ENCODE measurements at places on chromosomes 16 and 17.

- no peak for DNase-seq
Measured at GRCh38 chr16:1991588-1991947, 1.8 kb downstream of the SYNGR3 start.

DNA sequence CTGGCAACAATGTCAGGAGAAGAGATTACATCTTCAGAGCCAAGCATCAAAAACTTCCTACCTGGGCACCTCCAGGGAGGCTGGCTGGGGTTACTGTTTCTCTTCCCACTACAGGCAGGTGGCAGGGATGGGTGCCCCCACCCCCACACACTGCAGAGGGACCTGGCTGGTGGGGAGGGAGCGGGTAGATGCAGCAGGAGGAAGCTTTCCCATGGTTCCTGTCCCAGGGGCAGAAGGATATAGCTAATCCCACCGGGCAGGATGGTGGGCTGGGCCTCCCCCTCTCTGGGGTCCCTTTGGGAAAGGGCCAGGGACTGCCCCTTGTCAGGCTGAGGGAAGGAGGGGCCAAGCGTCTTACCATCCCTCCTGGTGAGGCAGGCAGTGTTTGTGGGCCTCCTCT is 16.7 kb upstream of the MTMR4 start:
- no peak for DNase-seq

DNA sequence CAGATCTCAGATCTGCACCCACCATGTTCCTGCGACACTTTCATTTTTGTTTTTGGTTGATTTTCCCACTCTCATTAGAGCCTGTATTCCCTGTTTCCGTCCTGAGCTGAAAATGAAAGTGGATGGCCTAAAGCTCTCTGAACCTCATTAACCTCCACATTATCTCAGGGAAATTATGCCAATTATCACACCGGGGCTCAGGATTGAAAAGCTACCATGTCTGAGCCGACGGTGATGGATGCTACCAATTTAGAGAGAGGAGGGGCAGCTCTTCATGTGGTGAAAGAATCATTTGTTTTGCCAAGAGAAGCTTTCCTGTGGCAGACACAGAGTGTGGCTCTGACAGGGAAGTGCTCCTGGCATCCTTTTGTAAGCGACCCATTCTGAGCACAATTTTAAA is 410.4 kb upstream of the CDH11 start:
- DNase-seq: no peak

GRCh38 chr17:21174186-21174585 is 39.8 kb downstream of the TMEM11 start:
- no peak for DNase-seq

DNA sequence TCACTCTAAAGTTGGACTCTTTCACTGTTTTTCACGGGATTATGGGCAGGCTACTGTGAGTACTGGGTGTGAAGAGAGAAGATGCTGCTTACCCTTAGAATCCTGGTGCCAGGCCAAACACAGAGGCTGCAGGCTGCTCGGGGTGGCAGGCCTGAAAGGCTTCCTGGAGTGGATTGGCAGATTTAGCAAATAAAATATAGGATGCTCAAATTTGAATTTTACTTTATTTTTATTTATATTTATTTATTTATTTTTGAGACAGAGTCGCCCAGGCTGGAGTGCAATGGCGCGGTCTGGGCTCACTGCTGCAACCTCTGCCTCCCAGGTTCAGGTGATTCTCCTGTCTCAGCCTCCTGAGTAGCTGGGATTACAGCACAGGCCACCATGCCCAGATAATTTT is 14.9 kb upstream of the STAC2 start:
- DNase-seq: no peak

GRCh38 chr16:67200491-67200890 is 1.6 kb downstream of the ELMO3 start:
- DNase-seq: no peak

GRCh38 chr16:23877107-23878070 is 41.6 kb downstream of the PRKCB start:
- no peak for DNase-seq

- no peak for DNase-seq
Measured at GRCh38 chr17:29862127-29862526, 67.9 kb downstream of the SSH2 start.

- DNase-seq: no peak
Measured at GRCh38 chr17:60383379-60383778, 8.6 kb downstream of the USP32 start.

DNA sequence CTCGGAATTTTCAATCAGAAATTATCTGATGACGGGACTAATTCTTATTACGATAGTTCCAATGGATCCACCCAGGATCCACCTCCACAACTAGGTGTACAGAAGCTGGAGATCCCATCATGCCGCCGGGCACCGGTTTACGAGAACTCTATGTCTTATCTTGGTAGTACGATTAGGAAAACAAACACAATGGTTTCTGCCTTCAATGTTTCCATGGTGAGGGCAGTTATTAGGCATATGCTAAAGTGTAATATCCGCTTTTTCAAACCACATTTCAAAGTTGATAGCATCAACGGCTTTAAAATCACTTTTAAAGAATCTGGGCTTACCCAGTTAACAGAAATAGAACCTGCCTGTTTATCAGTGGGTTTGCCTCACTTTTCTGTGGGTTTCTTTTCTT is 705.7 kb downstream of the MAF start:
- DNase-seq: no peak

DNA sequence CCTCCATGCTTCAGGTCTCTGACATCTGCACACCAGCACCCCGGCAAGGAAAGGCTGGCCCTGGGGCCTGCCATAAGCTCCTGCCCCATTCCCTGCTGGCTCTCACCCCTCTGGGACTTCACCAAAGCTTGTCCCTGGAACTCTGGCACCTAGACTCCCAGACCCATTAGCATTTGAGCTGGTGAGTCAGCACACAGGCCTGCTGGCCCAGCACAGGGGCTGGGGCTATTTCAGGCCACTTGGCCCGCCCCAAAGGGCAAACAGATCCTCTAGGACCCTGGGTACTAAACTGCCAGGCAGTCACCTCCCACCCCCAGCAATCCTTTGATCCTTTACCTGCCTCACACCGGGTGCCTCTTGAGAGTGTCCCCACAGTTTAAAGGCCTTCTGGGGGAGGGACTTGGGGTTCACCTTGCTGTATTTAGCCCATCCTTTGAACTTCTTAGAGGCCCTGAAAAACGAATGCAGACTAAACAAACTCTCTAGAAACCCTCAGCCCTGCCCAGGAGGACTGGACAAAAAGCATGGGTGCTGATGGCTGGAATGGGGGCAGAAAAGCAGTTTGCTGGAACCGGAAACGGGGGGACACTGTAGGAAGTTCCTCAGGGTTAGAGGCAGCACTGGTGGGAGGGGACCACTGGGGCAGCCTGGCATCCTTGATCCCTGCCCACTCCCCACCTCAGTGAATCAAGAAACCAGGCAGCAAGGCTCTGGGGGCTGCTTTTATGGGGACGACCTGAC is 3.2 kb upstream of the SAMD14 start:
- no peak for DNase-seq

DNA sequence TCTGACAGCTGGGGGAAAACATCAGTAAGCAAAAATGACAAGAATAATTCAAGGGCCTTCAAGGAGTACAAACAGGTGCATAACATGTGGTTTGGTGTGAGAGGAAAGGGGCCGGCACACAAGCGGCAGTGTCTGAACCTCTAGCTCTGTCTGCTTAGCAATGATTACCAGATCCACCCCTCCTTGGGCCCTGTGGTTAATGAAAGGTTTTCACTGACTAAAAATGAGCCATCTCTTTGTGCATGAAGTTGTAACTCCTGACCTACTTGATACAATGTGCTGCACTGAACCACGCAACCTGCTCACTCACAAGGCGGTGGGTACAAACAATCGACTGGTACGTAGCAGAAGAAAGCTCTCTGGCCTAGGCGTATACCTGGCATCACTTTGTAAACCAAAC is 15.1 kb downstream of the FAM117A start:
- DNase-seq: no peak

- no peak for DNase-seq
Measured at GRCh38 chr17:17993366-17993765, 20.7 kb downstream of the DRC3 start.

DNA sequence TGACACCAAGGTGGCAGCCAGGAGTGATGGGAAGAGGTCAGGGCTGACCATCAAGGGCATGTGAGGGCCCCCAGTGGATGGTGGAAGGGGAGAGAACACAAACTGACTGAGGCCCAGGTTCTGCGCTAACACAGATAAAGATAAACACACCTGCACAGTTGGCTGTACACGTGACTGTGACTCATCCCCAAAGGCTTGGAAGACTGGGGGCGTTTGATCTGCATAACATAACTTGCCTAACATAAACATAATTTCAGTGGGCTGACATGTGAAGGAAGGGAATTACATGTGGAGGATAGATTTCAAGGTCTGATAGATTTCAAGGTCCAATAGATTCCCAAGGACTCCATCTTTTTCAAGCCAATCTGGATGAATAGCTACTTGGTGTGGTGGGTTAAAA is 100.9 kb upstream of the TNRC6C start:
- no peak for DNase-seq

DNA sequence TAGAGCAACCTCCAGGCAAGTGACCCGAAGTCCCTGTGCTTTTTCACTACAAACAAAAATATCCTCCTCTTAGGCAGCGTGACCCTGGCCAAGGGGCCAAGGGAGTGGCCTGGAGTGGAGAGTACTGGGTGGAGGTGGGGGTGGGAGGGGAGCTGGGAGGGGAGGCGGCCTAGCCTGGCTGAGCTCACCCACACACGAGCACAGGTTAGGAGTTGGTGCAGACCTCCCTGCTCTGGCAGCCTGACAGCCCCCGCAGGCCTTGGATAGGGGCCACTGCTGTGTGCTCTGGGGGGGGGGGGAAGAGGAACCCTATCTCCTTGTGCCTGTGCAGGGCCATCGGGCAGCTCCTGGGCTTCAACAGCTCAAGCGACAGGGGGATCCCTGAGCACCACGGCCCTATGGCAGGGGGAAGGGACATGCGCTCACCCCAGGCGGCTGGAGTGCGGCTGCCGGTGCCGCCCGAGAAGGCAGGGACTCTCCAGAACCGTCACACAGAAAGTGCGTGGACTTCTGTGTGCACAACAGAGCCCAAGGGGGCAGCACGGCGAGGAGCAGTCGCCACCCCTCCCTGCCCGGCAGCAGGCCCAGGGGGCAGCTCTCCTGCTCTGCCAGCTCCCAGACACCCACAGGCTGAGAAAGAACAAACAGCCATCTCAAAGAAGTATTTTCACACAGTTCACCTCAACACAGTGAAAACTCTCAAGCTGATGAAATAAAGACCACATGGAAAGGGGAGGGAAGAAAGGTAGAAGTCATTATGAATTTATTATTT is 13.3 kb downstream of the SLC16A3 start:
- peak; percentile 73 for DNase-seq

DNA sequence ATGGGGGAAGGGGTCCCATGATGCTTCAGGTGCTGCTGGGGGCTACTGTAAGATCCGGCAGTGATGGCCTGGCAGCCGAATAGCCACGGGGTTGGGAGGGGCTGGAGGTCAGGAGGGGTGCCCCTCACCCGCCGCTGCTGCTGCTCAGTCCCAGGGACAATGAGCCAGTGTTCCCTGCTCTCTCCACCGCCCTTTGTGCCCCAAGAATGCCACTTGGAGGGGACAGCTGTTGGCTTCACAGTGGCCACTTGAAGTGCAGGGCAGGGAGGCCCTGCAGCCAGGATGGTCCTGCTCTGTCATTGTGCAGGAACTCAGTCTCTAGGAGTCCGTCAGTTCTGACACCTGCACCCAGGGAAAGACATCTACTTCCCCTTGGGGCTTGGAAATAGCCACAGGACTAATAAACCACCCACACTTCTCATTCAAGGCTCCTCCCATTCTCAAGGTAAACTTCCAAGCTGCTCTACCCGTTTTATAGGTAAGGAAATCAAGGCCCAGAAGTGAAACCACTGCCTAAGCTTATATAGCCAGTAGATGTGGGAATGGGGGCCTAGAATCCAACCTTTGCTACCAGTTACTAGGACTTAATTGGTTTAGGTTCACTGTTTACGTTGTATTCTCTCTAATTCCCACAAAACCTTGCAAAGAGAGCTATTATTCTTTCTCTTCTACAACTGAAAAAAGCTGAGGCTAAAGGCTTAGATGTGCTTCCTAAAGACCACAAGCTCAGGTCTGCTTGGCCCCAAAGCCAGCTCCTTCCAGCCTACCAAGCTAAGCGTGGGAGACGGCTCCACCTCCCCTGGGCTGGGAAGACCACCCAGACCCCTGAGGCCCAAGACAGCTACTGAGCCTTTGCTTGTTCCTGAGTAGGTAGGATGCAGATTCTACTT is 6.2 kb upstream of the CPSF4L start:
- peak; percentile 6 for DNase-seq

DNA sequence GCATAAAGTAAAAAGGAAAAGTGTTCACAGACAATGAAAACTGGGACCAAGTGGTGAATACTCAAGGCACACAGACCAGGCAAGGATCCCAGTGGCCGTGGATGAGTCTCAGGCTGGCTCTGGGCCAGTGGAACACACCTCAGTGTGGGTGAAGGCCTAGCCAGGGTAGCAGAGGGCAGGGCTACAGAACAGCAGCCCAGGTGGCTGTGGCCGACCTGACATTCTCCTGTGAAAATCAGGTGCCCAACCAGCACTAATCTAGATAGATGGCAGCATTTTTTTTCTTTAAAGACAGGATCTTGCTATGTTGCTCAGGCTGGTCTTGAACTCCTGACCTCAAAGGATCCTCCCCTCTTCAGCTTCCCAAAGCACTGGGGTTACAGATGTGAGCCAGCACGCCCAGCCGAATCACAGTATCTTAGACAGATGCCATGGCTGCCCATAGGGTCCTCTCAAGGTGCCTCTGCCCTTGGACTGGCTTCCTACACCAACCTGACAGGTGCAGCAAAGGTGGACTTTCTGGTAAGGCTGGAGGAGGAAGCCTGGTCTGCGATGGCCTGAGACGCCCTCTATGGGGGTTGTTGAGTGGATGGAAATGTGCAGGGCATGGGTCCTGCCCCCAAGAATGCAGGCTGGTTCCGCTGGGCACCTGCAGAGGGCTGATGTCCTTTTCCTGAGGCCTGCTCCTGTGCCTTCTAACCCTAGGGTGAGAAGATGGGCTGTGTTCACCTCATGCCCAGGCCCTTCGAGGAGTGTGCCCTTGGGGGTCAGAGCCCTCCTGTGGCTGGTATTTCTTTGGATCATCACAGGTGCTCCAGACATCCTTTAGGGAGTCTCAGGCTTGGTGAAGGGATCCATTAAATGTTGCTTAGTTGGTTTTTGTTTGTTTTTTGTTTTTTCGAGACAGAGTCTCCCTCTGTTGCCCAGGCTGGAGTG is 3.8 kb upstream of the P4HB start:
- no peak for DNase-seq

DNA sequence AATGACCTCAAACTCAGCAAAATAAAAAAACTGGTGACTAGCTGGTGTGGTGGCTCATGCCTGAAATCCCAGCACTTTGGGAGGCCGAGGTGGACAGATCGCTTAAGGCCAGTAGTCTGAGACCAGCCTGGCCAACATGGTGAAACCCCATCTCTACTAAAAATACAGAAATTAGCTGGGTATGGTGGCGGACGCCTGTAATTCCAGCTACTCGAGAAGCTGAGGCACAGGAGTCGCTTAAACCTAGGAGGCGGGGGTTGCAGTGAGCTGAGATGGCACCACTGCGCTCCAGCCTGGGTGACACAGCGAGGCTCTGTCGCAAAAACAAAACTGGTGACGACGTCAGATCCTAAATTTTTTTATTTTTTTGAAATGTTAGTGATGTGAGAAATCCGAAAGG is 82.6 kb upstream of the TOB1 start:
- peak; percentile 23 for DNase-seq

- DNase-seq: no peak
Measured at GRCh38 chr17:31806921-31807320, 52.1 kb downstream of the COPRS start.

GRCh38 chr16:50679676-50680555 is 1.2 kb downstream of the SNX20 start:
- no peak for DNase-seq

Data from Right ventricle myocardium superior (tissue), 1 donor.